ENCODE measurements at places on chromosomes 16 and 17. TPM values are rescaled to one million over a fixed set of nuclear protein-coding genes. Genes with fewer than 3 reads are reported as not detected.

TMEM219 gene
- total RNA-seq: 34.9 TPM

CCL4L2 gene
- total RNA-seq: 95.1 TPM

CSH1 gene
- not detected for total RNA-seq

CCDC144A gene
- 1.7 TPM for total RNA-seq

DCUN1D3 gene
- 6.9 TPM for total RNA-seq

DNAI2 gene
- 0.45 TPM for total RNA-seq

ENGASE gene
- total RNA-seq: 41.8 TPM

MYL4 gene
- total RNA-seq: not detected

AP1G1 gene
- 57.4 TPM for total RNA-seq

LGALS3BP gene
- 41.4 TPM for total RNA-seq

MMP28 gene
- not detected for total RNA-seq

MT1F gene
- total RNA-seq: 9.0 TPM

GAS2L2 gene
- total RNA-seq: 0.34 TPM

NAGS gene
- total RNA-seq: 1.7 TPM
